ENCODE measurements at places on chromosomes 11 and 22.

DNA sequence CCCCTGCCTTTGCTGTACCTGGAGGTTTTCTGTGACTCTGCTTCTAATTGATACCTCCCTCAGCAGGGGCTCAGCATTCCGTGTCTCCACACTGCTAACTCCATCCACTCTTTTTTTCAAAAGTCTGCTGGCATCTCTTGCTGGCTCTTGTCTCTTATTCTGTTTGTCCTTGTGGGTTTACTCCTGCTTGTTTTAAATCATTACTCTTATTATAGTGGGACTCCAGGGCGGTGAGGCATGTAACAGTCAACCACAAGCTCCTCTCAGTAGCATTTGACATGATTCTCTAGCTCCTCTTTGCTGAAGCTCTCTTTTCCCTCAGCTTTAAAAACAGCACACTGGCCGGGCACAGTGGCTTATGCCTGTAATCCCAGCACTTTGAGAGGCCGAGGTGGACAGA, 260.2 kb upstream of the NARS2 start:
- no peak for DNase-seq

GRCh38 chr11:65927904-65928397, 8.7 kb downstream of the DRAP1 start:
- peak; percentile 36 for DNase-seq

GRCh38 chr22:32971276-32971675, 86.9 kb downstream of the SYN3 start:
- DNase-seq, result no peak

DNA sequence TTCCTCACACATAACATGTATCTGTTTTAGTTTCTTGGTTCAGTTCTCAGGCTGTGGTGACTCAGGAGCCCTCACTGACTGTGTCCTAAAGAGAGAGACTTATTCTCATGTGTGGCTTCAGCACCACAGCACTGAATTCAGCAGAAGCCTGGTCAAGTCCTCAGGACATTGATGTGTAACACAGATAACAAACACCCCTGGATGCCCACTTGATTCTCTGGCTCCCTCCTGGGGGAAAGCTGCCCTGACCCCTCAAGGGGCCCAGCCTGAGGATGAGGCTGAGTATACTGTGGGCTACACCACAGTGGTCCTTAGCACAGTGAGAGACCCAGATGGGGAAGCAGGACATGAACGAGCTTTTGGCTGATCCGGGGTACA, 87.2 kb upstream of the VPREB1 start:
- DNase-seq, result no peak

Data from stimulated activated CD8-positive, alpha-beta memory T cell treated with anti-CD3 and anti-CD28 coated beads, Interleukin-4, amount 100 ng/mL, for 1 hour (primary cell).